ENCODE measurements at places on chromosomes 2 and 18. TPM values are rescaled to one million over a fixed set of nuclear protein-coding genes. Genes with fewer than 3 reads are reported as not detected.

Gene SLC4A5
- total RNA-seq: 1.8 TPM

Gene FAM161A
- 1.1 TPM for total RNA-seq

Gene PLGLB1
- 0.66 TPM for total RNA-seq

Gene AQP12B
- not detected for total RNA-seq

Gene TACR1
- total RNA-seq: 6.5 TPM

Gene GATA6
- 9.5 TPM for total RNA-seq

Gene ABHD1
- total RNA-seq: not detected

Gene GREB1
- total RNA-seq: 11.0 TPM

Gene RIT2
- not detected for total RNA-seq

Gene STARD6
- not detected for total RNA-seq

Gene CHRNG
- not detected for total RNA-seq

Measured in esophagus muscularis mucosa (tissue), 4 donors.